Common myeloid progenitor, CD34-positive (primary cell): ENCODE measurements at places on chromosomes 5 and 9.

DNA sequence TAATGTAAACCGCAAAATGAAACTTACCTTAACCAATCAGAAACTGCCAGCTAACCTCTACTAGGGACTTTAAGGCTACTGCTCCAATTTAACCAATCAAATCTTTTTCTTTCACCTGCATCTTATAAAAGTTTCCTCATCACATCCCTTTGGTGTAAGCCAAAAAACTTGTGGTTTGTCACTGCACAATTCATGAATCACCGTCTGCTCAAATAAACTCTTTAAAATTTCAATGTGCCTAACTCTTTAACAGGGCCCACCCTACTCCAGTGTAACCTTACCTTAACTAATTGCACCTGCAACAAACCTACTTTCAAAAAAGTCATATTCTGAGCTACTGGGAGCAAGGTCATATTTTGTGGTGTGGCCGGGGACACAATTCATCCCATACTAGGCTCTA, 172.2 kb upstream of the GRAMD2B start:
- no peaks in the 10 kb centered on the region for H3K36me3 ChIP-seq
- no peak overlapping the region for H3K4me3 ChIP-seq
- H3K27me3 ChIP-seq, result no peaks in the 10 kb centered on the region
- no peak for DNase-seq
- no peak overlapping the region for H3K27ac ChIP-seq

- H3K27ac ChIP-seq, result no peak overlapping the region
- H3K27me3 ChIP-seq, result no peaks in the 10 kb centered on the region
- H3K36me3 ChIP-seq, result no peaks in the 10 kb centered on the region
- DNase-seq, result peak; percentile 64
These were observed 69.3 kb downstream of the HSD17B3 start for GRCh38 chr9:96232539-96233241.

- H3K27me3 ChIP-seq, result no peaks in the 10 kb centered on the region
- H3K4me3 ChIP-seq, result no peak overlapping the region
- no peaks in the 10 kb centered on the region for H3K4me1 ChIP-seq
- H3K27ac ChIP-seq, result no peak overlapping the region
These were observed 19.5 kb upstream of the ERCC6L2 start for GRCh38 chr9:95855961-95856360.

GRCh38 chr5:32630867-32631491, 45.6 kb downstream of the SUB1 start:
- no peak overlapping the region for H3K4me3 ChIP-seq
- no peaks in the 10 kb centered on the region for H3K36me3 ChIP-seq
- no peak for DNase-seq
- H3K27me3 ChIP-seq, result no peaks in the 10 kb centered on the region

DNA sequence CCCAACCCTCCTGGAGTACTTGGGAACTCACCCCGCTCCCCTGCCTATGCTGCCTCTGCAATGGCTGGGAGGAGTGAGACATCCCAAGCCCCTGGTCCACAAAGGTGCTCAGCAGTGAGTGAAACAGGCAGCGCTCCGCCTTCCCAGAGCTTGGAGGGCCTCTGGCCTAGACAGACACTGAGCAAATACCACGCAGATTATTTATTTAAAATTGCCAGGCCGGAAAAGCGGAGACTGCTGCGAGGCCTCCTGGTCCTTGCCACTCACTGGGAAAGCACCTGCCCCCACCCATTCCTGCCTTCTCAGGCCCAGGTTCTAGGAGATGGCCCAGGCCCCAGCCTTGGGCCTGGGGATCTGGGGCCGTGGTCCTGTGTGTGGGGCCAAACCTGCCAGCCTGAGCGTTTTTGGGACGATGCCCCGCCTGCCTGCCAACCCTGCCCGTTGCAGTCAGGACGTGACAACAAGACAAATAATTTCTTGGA, 17.4 kb downstream of the FGF18 start:
- no peak for DNase-seq
- H3K36me3 ChIP-seq, result no peaks in the 10 kb centered on the region
- H3K27me3 ChIP-seq, result no peaks in the 10 kb centered on the region
- H3K27ac ChIP-seq, result no peak overlapping the region
- no peaks in the 10 kb centered on the region for H3K4me1 ChIP-seq
- no peak overlapping the region for H3K4me3 ChIP-seq

DNA sequence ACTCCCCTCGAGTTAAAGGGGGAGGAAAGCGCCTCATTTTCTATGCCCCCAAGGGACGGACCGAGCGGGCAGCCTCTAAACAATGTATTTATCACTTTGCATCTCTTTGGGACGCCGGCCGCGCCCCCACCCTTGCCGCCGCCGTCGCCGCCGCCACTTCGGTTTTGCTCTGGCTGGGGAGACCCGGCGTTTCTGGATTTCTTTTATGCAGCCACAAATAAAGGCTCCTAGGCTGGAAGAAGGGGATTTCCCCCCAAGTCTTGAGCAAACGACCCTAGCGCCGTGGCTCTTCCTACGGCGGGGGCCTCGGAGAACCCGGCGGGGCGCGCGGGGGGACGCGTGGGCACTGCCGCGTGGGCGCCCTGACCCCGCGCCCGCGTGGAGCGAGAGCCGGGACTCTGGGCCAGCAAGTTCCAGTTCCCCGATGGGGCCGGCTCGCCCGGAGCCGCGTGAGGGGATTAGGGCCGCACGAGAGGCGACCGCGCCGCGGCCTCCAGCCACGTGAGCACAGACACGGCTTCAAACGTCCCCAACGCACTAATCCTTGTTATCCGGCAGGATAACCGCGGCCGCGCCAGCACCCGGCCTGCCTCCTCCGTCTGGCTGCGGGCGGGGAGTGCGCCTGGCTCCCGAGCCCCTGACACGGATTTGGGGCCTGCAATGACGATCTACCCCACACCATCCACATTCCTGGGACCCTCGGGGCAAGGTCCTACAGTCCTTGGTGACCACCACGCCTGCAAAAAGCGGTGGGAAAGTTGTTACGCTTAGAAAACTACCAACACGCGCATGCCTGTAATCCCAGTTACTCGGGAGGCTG, 7.9 kb upstream of the NEUROG1 start:
- no peak overlapping the region for H3K27ac ChIP-seq
- H3K4me3 ChIP-seq, result peak overlapping the region; percentile 67
- H3K27me3 ChIP-seq, result peaks cover 64% of the 10 kb centered on the region
- H3K4me1 ChIP-seq, result peaks cover 19% of the 10 kb centered on the region
- no peak for DNase-seq
- H3K36me3 ChIP-seq, result no peaks in the 10 kb centered on the region

GRCh38 chr9:121286973-121287741, 19.2 kb downstream of the GSN start:
- peaks cover 81% of the 10 kb centered on the region for H3K4me1 ChIP-seq
- no peaks in the 10 kb centered on the region for H3K27me3 ChIP-seq
- H3K36me3 ChIP-seq, result no peaks in the 10 kb centered on the region
- peak; percentile 81 for DNase-seq

GRCh38 chr5:112267231-112267630, 151.8 kb downstream of the EPB41L4A start:
- peaks cover 2% of the 10 kb centered on the region for H3K27me3 ChIP-seq
- no peaks in the 10 kb centered on the region for H3K36me3 ChIP-seq

GRCh38 chr5:151068433-151069197, 12.2 kb downstream of the TNIP1 start:
- DNase-seq, result no peak
- peaks cover 38% of the 10 kb centered on the region for H3K4me1 ChIP-seq
- peaks cover 23% of the 10 kb centered on the region for H3K36me3 ChIP-seq
- peak overlapping the region; percentile 21 for H3K4me3 ChIP-seq
- H3K27ac ChIP-seq, result no peak overlapping the region

- H3K4me1 ChIP-seq, result peaks cover 3% of the 10 kb centered on the region
- DNase-seq, result no peak
- no peaks in the 10 kb centered on the region for H3K27me3 ChIP-seq
- no peaks in the 10 kb centered on the region for H3K36me3 ChIP-seq
- H3K27ac ChIP-seq, result no peak overlapping the region
- H3K4me3 ChIP-seq, result no peak overlapping the region
These were observed 11.6 kb upstream of the CLTB start for GRCh38 chr5:176427971-176428370.

DNA sequence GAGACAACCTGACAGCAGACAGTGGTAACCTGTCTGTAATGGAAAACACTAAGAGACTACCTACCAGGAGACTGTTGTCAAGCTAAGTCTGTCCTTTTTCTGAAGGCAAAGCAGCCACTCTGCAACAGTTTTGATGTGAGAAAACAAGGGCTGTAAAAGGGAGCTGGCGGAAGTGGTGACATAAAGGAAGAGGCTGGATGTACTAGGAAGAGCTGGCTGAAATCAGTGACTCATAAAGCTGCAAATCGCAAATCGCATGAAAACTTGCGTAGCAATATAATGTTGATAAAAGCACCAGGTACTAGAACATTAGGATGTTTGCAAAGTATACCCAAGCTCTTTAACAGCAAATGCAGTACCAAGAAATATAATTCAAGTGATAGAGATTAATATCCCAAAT, 1.4 kb downstream of the NSUN2 start:
- H3K27ac ChIP-seq, result peak overlapping the region; percentile 99
- peaks cover 18% of the 10 kb centered on the region for H3K4me1 ChIP-seq
- no peaks in the 10 kb centered on the region for H3K27me3 ChIP-seq
- peak overlapping the region; percentile 94 for H3K4me3 ChIP-seq

DNA sequence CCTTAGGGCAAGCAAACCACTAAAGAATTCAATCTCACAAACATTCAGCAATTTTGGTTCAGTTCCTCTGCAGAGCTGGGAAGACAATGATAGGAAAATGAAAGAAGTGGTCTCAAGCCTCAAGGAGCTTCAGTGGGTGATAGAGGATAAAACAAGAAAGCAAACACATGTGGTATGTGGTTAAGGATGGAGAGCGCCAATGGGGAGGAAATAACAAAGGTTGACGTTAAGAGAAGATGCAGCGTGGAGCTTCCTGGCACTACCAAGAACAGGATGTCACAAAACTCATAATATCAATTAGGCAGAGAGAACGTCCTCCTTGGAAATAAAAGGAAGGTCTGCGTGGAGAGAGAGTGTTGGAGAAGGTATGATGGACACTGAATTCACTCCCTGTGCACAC, 411.4 kb upstream of the DAP start:
- H3K36me3 ChIP-seq, result no peaks in the 10 kb centered on the region
- H3K27me3 ChIP-seq, result no peaks in the 10 kb centered on the region
- no peak overlapping the region for H3K4me3 ChIP-seq
- DNase-seq, result no peak

GRCh38 chr9:127203681-127204327, 60.8 kb upstream of the GARNL3 start:
- no peaks in the 10 kb centered on the region for H3K36me3 ChIP-seq
- H3K4me3 ChIP-seq, result no peak overlapping the region
- no peak overlapping the region for H3K27ac ChIP-seq
- H3K27me3 ChIP-seq, result no peaks in the 10 kb centered on the region
- no peak for DNase-seq

DNA sequence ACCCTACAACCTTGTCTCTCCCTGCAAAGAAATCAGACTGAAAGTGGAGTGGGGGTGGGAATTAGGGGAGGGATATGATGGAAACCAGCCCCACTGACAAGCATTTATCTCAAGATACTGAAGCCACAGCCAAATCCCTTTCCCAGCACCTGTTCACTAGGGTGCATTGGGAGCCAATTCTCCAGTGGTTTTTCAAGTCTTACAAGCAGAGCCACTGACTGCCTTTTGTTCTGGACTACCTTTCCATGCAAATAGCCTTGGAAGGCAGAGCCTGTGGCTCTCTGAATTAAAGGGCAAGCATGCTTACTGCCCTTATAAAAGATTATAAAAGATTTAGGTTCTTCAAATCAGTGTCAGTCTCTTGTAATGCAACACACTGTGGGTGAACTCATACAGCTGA, 8.8 kb upstream of the GGTA1 start:
- no peak overlapping the region for H3K4me3 ChIP-seq
- H3K36me3 ChIP-seq, result no peaks in the 10 kb centered on the region
- no peaks in the 10 kb centered on the region for H3K27me3 ChIP-seq
- peaks cover 44% of the 10 kb centered on the region for H3K4me1 ChIP-seq

GRCh38 chr9:34227445-34227844, 48.6 kb downstream of the UBAP1 start:
- H3K27ac ChIP-seq, result no peak overlapping the region
- no peaks in the 10 kb centered on the region for H3K4me1 ChIP-seq
- no peak for DNase-seq
- H3K27me3 ChIP-seq, result no peaks in the 10 kb centered on the region
- H3K36me3 ChIP-seq, result peaks cover 6% of the 10 kb centered on the region

- DNase-seq, result no peak
- H3K27ac ChIP-seq, result no peak overlapping the region
- H3K4me1 ChIP-seq, result peaks cover 19% of the 10 kb centered on the region
- peaks cover 60% of the 10 kb centered on the region for H3K36me3 ChIP-seq
- no peaks in the 10 kb centered on the region for H3K27me3 ChIP-seq
These were observed 3.6 kb downstream of the BBLN start for GRCh38 chr9:128163523-128164306.

DNA sequence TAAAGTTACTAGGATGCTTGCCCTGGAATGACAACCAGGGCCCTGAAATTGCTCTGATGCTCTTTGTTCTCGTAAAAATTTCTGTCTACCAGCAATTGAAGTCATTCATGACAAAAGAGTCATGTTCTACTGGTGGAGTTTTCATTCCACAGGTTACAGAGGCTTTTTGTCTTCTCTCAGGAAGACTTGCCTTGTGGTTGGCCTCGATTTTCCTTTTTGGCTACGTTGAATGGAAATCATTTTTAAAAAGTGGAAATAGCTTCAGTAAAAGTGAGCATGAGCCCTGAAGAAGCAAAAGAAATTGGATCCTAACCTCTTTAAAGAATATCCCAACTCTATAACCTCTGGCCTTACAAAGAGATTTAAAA, 255.2 kb downstream of the AOPEP start:
- no peaks in the 10 kb centered on the region for H3K36me3 ChIP-seq
- H3K4me1 ChIP-seq, result peaks cover 3% of the 10 kb centered on the region
- DNase-seq, result no peak
- no peak overlapping the region for H3K4me3 ChIP-seq

DNA sequence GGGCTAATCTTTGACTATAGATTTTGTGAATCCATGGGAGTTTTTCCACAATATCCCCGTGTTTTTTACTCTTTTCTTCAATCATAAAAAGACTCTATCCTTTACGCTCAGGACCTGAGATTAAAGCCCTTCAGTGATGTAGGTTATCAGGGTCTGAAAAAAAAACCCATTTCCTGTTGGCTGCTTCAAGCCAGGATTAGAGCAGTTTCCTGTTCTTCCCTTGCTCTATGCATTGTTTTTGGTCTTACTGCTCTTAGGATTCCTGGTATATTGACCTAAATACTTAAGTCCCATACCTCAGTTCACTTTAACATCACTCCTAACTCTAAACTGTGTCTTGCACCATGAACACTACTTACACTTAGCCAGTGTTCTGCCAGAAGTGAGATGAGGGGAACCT, 319.3 kb upstream of the CHD1 start:
- no peak overlapping the region for H3K4me3 ChIP-seq
- no peaks in the 10 kb centered on the region for H3K36me3 ChIP-seq
- no peaks in the 10 kb centered on the region for H3K27me3 ChIP-seq
- H3K27ac ChIP-seq, result no peak overlapping the region

DNA sequence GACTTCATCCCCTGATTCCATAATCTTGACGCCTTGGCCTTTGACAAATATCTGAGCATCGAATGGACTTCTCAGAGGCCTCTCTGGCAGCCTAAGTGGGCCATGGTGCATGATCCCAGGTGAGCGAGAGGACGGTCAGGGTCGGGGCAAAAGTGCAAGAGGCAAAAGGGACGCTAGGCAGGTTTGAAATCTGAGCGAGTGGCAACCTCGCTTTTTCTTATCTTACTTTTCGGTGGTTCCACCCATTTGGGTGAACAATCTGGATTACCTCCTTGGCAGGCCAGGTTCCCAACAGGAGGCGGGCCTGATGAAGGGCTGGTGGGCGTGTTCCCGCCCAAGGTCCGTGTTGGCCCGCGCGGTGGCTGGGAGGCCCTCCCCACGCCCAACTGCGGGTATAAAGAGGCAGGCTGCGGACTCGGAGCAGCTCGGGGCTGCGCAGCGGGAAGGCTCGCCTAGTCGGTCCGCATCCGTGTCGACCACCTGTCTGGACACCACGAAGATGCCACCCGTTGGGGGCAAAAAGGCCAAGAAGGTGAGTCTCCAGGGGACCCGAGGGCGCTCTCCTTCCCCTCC, at the start of gene BHMT:
TSS of gene BHMT (plus strand) at position 423 of the 573 bp plus-strand sequence. CDS start at position 500, 77 bp downstream.
- H3K4me3 ChIP-seq, result peak within 1 kb of the TSS; percentile 52
- H3K4me1 ChIP-seq, result peaks cover 23% of the 10 kb centered on the region
- no peak within 1 kb of the TSS for H3K27ac ChIP-seq
- DNase-seq, result no peak
- peaks cover 44% of the 10 kb centered on the region for H3K27me3 ChIP-seq
- H3K36me3 ChIP-seq, result no peaks in the 10 kb centered on the region
